Nasal cavity respiratory epithelium epithelial cell of viscerocranial mucosa (primary cell): ENCODE measurements at places on chromosomes 7 and 10. TPM values are rescaled to one million over a fixed set of nuclear protein-coding genes. Genes with fewer than 3 reads are reported as not detected.

NCF1 gene
- total RNA-seq: 0.57 and 2.7 TPM in 2 replicates

PDCD4 gene
- 78.6 and 246 TPM in 2 replicates for total RNA-seq

SFTPA1 gene
- total RNA-seq: not detected in 2 replicates

MEOX2 gene
- total RNA-seq: not detected in 2 replicates

SHH gene
- under 0.01 and 0.07 TPM in 2 replicates for total RNA-seq

ARHGEF5 gene
- 16.4 and 24.9 TPM in 2 replicates for total RNA-seq

ANKRD2 gene
- total RNA-seq: under 0.01 and 0.43 TPM in 2 replicates

CPA1 gene
- not detected in 2 replicates for total RNA-seq

CCDC3 gene
- under 0.01 and 1.00 TPM in 2 replicates for total RNA-seq

ZNF488 gene
- total RNA-seq: under 0.01 and 0.78 TPM in 2 replicates

PALD1 gene
- total RNA-seq: 0.28 and 0.34 TPM in 2 replicates

KCNIP2 gene
- total RNA-seq: 0.34 and 0.57 TPM in 2 replicates

FANK1 gene
- 2.7 and 7.0 TPM in 2 replicates for total RNA-seq

SLC4A2 gene
- total RNA-seq: 46.8 and 80.0 TPM in 2 replicates

AKR1C4 gene
- total RNA-seq: not detected in 2 replicates

PBLD gene
- 1.4 and 1.8 TPM in 2 replicates for total RNA-seq

FAM24A gene
- not detected in 2 replicates for total RNA-seq

SLC29A4 gene
- total RNA-seq: 12.3 and 21.2 TPM in 2 replicates

MOGAT3 gene
- total RNA-seq: not detected in 2 replicates

PILRA gene
- total RNA-seq: under 0.01 and 0.14 TPM in 2 replicates

MYL10 gene
- total RNA-seq: not detected in 2 replicates

C10orf67 gene
- under 0.01 TPM in 1 of 2 replicates, not detected in the other for total RNA-seq

WASHC2C gene
- 26.4 and 30.4 TPM in 2 replicates for total RNA-seq

PTPRN2 gene
- total RNA-seq: under 0.01 and 2.5 TPM in 2 replicates

STRIP2 gene
- 9.6 and 26.7 TPM in 2 replicates for total RNA-seq

CDH23 gene
- under 0.01 and 0.14 TPM in 2 replicates for total RNA-seq

STEAP4 gene
- total RNA-seq: 2.4 and 3.1 TPM in 2 replicates

IPMK gene
- total RNA-seq: 9.2 and 10.8 TPM in 2 replicates

PRPS1L1 gene
- not detected in 2 replicates for total RNA-seq

LRRD1 gene
- total RNA-seq: under 0.01 and 0.14 TPM in 2 replicates

ANXA8L1 gene
- 35.2 and 362 TPM in 2 replicates for total RNA-seq

FAM24B gene
- total RNA-seq: 4.1 and 6.2 TPM in 2 replicates

GPR15LG gene
- total RNA-seq: under 0.01 and 1.2 TPM in 2 replicates

FAS gene
- total RNA-seq: 41.4 and 93.3 TPM in 2 replicates

C7orf57 gene
- 0.21 and 3.4 TPM in 2 replicates for total RNA-seq

TUBAL3 gene
- total RNA-seq: 0.34 and 0.36 TPM in 2 replicates

CCDC136 gene
- under 0.01 and 0.28 TPM in 2 replicates for total RNA-seq

HILPDA gene
- 21.2 and 22.6 TPM in 2 replicates for total RNA-seq

LEP gene
- under 0.01 and 0.28 TPM in 2 replicates for total RNA-seq

CREB3L2 gene
- total RNA-seq: 12.6 and 27.0 TPM in 2 replicates

PLEKHS1 gene
- 0.28 TPM in 1 of 2 replicates, not detected in the other for total RNA-seq

MPP7 gene
- 13.7 and 23.0 TPM in 2 replicates for total RNA-seq

OR13A1 gene
- total RNA-seq: 0.07 TPM in 1 of 2 replicates, not detected in the other

SLC26A5 gene
- not detected in 2 replicates for total RNA-seq

ENTPD1 gene
- 0.14 TPM in 1 of 2 replicates, not detected in the other for total RNA-seq

PNLIPRP2 gene
- not detected in 2 replicates for total RNA-seq

GJD4 gene
- 0.07 TPM in 1 of 2 replicates, not detected in the other for total RNA-seq

GPC2 gene
- total RNA-seq: 1.4 and 2.1 TPM in 2 replicates

TEX47 gene
- not detected in 2 replicates for total RNA-seq

LIPN gene
- total RNA-seq: 5.8 TPM in 1 of 2 replicates, not detected in the other
